HCEC 1CT (cell line): ENCODE measurements at places on chromosomes 7 and 10.
A peak's percentile ranks its signal among the peaks of the same experiment; 100 is the strongest.

GRCh38 chr7:98996150-98996552 lies 117.8 kb downstream of the TRRAP start:
- no peak for DNase-seq

DNA sequence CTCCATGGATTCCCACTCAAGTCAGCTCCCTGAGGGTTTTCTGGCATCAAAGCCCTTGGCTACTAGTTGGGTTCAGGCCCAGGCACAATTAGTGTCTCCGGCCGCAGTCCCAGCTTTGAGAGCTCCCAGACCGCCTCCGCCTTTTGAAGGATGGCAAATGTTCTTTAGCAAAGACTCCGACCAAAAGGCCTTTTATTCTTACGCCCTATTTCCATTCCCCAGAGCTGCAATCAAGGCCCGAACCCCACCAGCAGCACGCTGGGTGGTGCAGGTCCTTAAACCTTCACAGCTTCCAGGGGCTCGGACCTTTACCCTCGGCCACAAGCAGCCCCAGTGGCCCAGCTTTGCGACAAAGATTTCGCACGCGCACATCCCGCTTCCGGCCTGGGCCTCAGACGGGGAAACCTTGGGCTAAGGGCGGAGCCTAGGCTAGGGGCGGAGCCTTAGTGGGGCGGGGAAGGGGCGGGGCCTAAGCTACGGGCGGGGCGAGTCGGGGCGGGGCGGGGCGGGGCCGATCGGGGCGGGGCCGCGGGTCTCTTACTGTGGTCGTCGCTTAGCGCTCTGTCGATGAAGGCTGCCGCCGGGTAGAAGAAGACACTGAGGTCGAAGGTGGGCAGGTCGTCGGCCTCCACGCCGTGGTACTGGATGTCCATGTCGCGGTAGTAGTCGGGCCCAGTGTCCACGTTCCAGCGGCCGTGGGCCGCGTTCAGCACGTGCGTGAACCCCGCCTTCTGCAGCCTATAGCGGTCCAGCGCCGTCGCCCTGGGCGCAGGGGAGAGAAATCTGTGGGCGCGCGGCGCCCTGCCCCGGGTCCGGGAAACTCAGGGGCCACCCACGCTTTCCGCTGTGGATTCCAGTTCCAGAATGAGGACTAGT lies 68.0 kb upstream of the SAMD8 start:
- no peak for DNase-seq

GRCh38 chr10:124117833-124118232 lies 24.4 kb upstream of the CHST15 start:
- DNase-seq: no peak

- no peak for DNase-seq
Observed at GRCh38 chr10:125626671-125627070, 56.3 kb downstream of the TEX36 start.

DNA sequence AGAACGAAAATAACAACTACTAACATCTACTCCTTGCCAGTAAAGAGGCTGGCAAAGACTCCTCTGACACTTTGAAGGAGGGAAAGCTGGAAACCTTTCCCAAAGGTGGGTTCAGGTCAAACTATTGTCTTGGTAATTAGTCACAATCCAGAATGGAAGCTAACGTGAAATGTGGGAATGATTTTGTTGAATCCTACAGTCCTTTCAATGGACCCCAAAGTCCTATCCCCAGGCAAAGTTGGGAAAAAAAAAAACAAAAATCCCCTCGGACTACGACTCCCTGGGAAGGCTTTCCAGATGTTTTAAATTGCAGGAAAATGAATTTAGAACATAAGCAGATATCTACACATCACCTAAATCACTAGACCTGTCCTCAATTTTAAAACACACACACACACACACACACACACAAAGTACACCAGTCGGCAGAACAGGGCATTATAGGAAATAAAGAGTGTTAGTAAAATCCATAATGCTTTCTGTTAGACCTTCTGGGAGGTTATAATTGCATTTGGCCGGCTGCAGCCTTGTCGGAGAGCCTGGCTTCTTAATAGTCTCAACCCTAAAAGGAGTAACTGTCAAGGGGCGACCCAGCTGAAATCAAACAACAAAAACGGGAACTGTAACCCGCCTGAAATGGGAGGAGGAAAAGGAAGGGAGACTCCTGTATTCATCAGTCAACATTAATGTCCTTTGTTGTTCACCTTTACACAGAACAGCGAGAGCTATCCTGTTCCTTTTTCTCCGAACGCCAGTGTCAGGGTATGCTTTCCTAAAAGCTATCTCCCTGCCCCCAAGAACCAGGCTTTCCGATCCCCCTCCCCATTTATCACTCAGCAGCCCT lies 1.5 kb downstream of the DOCK4 start:
- peak; percentile 22 for DNase-seq

- no peak for DNase-seq
Observed at GRCh38 chr10:78375854-78376785, 342.5 kb downstream of the RPS24 start.

DNA sequence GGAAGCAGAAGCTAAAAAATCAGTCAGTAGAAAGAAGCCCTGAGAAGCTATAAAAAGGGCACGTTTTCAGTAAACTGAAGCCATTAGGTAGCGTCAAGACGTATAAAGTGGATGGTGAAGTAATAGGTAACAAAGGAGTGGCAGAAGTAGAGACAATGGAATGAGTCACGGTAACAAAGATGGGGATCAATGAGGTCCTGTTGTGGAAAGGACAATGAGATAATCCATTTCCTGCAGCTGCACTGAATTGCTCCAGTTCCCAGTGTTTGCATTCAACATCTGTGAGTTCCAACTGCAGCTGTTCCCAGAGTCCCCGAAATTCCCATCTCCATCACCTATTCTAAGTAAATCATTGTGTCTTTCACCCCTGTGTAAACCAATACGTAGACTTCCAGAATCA lies 4.8 kb upstream of the HYCC1 start:
- DNase-seq: no peak

GRCh38 chr10:132463333-132464255 lies 66.6 kb downstream of the PWWP2B start:
- DNase-seq: no peak

DNA sequence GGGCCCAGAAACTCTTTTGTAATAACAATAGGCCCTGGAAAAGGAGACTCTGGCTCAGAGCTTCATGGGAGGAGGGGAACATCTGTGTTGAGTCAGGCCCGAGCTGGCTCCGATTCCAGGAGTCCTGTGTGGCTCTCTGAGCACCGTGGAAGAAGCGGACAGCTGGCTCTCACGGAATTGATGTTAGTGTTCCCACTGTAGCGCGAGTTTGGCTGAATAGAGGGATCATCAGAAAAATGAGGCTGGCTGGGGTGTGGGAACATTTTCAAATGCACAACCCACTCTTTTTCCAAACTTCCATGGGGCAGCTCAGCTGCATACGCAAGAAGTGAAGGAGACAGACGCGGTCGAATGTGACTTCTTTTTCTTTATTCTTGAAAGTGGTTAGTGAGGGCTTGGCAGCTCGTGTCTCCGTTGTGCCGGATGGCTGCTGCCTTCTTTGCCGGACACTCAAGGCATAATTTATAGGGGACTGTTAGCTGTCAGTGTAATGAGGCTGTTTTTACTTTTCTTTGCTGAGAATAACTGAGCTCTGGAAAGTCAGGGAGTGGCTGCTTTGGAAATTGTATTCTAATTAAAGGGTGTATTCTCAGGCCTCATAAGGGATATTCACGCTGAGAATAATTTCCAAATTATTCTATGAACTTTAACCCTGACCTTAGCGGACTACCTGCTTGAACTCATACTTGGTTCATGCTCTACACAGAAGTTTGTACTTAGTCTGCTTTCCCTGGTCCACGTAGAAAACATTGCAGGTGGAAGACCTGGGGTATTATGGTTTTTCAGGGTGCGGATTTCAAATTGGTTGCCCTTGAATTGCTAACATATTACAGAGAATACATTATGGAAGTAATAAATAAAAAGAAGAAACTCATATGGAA lies 23.1 kb downstream of the MDFIC start:
- DNase-seq: peak; percentile 90

DNA sequence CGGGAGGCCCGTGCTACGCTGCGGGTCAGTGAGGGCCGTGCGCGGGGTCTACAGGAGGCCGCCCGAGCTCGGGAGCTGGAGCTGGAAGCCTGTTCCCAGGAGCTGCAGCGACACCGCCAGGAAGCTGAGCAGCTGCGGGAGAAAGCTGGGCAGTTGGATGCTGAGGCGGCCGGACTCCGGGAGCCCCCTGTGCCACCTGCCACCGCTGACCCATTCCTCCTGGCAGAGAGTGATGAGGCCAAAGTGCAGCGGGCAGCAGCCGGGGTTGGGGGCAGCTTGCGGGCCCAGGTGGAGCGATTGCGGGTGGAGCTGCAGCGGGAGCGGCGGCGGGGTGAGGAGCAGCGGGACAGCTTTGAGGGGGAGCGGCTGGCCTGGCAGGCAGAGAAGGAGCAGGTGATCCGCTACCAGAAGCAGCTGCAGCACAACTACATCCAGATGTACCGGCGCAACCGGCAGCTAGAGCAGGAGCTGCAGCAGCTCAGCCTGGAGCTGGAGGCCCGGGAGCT lies 7.0 kb downstream of the LZTS2 start:
- DNase-seq: peak; percentile 28

- no peak for DNase-seq
Observed at GRCh38 chr7:105325216-105325904, 63.4 kb downstream of the SRPK2 start.

DNA sequence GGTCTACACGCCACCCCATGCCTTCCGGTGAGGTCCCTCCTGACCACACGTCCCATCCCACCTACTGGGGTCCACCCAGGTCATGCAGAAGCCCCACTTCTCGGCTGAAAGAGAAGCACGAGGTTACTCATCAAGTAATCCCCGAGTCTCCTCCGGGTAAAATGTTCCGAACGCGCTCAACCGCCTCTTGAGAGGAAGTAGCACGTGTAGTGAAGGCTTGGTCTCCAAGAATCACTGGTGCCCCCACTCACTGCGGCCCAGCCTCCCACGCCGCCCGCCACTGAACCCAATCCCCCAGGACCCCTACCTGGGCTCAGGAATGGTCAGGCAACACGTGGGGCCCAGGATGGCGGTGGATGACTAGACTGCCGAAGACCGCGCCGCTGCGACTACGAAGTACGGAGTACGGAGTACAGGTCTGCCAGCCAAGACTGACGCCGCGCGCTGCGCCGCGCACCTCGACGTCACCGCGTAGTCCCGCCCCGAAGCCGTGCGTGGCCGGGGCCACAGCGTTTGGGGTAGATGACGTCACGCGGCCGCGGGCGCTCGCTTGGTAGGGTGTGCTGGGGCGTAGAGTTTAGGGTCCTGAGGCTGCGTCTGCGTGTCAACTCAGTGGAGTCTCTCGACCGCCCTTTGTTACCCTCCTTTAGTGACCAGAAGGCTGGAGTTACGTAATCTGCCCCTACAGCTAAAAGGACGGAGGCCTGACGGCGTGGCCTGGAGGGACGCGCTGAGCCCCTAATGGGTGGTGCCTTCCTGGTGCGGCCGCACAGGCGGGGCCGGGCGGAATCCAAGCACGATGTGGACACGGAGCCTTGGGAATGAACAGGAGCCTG lies 7.6 kb upstream of the MYO1G start:
- peak; percentile 95 for DNase-seq

GRCh38 chr10:61385231-61386001 lies 67.8 kb downstream of the TMEM26 start:
- DNase-seq: no peak

- no peak for DNase-seq
Observed at GRCh38 chr10:11026773-11027172, 9.1 kb downstream of the CELF2 start.
